SHP77 treated with DMSO at 0.1 percent for 48 hours (cell line): ENCODE measurements at places on chromosomes 7 and 10.
A peak's percentile ranks its signal among the peaks of the same experiment; 100 is the strongest.

- no peak for DNase-seq
Observed at GRCh38 chr10:118809357-118810220, 54.8 kb upstream of the CACUL1 start.

DNA sequence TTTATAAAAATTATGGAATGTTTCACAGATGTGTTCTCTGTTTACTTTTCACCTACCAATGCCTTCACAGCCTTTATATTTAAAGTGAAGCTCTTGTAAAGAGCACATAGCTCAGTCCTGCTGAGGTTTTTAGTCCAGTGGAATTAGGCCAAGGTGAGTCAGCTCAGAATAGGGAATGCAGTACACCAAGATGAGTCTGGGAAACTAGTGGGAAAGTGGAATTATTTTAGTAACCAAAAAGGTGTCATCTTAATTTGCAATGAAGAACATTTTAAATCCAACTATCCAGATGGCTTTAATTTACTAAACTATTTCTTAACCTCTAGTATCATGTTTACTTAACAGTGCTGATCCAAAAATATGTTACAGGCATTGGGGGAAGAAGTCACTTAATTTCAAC, 236.3 kb upstream of the CTBP2 start:
- no peak for DNase-seq

GRCh38 chr7:150686030-150686631, 625 bp downstream of the GIMAP2 start:
- DNase-seq = no peak

DNA sequence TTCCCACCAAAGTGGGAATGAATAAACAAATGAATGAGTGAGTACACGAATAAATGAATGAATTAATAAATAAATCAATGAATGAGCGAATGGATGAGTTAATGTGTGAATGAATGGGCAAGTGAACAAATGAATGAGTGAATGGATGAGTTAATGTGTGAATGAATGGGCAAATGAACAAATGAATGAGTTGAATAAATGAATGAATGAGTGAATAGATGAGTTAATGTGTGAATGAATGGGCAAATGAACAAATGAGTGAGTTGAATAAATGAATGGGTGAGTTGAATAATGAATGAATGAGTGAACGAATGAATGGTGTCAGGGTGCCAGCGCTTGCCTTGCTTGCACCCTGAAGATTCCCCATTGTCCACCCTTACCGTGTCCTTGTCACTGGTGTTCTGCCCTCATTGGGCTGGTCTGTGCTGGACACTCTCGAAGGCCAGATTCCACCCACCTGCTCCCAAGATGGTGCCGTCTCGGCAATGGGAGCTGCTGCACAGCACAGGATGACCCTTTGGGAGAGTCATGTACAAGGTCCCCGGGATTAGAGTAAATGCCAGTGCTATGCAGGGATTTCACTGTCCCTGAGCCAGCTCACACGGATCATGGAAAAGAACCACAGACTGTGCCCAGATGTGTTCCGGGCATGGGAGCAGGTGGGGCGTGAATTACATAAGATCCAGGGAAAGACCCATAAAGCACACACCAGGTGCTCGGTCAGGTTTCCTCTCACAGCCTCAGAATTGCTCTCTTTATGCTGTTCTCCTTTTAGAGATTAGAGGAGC, 83.2 kb downstream of the CAMK1D start:
- peak; percentile 73 for DNase-seq

DNA sequence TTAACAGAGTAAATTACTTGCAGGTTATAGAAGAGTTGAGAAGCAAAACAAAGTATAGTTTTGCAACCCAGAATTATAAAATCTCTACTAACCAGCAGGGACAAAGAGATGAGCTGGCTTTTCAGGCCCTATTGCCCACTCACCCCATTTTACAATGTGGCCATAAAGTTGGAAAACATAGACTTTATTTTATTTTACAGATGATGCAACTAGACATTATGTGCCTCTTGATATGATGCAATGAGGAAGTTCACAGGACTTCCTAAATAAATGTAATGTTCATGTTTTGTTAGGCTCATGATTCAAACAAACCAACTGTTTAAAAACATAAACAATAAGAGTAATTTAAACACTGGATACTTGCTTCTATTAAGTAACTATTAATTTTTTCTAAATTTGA, 141.1 kb upstream of the WNT16 start:
- DNase-seq = no peak

DNA sequence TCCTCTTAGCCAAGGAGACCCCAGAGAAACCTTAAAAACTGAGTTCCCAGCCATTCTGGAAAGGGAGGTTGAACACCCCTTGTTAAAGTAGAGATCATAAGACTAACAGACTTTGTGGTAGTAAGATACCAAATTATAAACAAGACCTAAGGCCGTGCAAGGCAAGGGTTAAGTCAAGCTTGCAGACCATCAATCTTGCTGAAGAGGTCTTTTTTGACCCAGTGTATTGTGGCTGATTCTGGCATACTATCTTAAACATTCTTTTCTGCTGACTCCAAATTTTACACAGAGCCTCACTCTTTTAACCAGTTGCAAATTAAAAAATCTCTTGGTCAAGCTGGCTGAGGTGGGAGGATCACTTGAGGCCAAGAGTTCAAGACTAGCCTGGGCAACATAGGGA, 1.2 kb upstream of the TBRG4 start:
- no peak for DNase-seq

DNA sequence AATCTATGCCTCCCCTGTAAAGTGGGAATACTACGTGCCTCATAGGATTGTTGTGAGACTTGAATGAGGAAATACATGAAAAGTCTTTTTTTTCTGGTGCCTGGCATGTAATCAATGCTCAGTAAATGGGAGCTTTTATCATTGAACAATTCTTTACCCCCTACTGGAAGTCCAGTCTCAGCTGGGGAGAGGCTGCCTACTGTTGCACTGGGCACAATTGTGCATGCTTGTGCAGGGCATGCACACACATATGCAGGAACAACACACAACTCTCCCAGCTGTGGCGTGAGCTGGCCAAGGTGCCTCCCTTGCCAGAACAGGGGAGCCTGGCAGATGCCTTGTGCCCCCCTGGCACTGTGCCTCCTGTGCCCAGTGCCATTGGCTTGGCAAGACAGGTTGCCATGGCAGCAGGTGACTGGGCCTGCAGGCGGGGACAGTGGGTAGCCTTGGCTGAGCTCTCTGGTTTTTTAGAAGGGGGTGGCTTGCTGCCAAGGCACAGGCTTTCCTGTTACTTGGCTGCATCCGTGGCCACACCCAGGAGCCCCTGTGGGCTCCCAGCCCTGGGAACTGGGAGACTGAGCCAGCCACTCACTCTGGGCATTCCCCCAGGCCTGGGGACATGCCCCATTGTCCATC, 16.1 kb upstream of the PALD1 start:
- DNase-seq = no peak
